ENCODE measurements at places on chromosomes 2 and 18.

- no peak for DNase-seq
Observed at GRCh38 chr18:37175727-37176620, 347.0 kb downstream of the KIAA1328 start.

DNA sequence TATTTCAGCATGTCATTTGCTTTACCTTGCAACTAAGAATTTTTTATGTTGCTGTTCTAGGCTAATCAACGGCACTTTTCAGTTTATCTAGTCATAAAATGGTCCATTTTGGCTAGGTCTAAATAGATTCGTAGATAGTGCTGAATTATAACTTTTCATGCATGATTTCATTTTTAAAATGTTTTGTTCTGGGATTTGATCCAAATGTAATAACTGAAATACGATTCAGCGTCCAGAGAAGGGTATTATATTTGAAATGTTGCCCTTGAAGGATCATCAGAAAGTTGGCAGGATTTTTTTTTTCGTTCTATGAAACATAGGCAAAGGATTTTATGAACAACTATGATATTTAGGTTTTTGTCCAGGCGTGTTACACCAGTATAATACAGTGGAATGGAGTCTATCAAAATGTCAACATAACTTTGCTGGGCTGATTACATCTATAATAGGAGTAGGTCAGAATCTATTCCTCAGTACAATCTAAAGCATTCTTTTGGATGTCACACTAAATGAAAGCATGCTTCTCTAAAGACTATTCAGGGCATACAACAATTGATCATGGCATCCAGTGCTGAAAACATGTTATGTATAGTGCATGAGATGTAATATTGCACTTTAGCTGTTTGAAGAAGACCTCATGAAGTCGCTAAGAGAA lies 24.8 kb downstream of the TTC27 start:
- no peak for DNase-seq

GRCh38 chr2:40554665-40555294 lies 102.9 kb upstream of the SLC8A1 start:
- DNase-seq = peak; percentile 40

GRCh38 chr2:64708829-64709228 lies 55.1 kb upstream of the SERTAD2 start:
- DNase-seq = no peak

DNA sequence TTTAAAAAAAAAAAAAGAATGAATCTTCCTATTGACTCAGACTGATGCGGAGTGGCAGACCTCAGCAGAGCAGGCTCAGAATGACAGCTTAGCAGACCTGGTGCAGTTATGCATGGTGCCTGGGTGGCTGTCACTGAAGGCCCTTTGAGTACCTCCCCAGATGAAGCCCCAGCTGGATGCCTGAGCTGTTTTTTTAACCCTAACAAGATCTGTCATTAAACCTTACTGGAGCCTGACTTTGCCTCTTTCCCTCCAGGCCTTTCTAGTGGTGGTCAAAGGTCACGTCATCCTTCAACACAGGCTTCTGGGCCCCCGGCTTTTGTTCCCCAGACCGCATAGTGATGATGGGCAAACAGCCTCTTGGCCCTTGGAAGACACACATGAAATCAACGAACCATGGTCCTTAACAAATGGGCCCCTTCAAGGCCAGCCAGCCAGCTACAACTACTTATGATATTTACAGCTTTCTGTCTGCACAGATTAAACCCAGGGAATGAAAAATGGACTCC lies 138.3 kb upstream of the CYP1B1 start:
- DNase-seq = peak; percentile 9

DNA sequence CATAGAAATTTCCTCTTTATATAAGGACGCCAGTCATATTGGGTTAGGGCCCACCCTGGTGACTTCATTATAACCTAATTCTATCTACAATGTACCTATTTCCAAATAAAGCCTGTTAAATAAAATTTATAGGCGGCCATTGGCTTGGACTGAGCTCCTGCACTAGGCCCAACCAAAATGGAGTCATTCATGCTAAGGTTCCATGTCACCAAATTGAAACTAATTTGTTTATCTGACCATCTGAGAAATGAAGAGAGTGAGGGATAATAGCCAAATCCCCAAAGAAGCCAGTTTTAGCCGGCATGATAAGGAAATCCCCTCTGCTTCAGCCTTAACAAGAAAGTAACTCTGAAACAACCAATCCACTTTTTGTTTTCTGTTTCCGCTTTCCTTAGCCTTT lies 7.2 kb upstream of the DYM start:
- no peak for DNase-seq

DNA sequence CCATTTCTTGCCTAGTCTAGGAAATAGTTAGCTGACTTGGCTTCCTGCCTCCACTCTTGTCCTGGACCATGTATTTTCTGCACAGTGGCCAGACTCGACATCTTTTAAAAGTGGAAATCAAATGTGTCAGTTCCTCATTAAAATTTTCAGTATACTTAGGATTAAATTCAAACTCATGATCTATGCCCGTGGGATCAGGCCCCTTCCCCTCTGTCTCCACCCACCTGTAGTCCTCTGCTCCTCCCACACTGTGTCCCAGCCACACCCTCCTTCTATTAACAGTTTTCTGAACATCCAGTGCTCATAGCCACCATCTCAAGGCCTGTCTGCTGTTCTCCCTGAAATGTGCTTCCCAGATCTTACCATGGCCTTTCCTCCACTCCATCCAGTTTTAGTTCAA lies 13.3 kb downstream of the ARHGAP25 start:
- DNase-seq = no peak

GRCh38 chr2:142065700-142066099 lies 65.1 kb downstream of the LRP1B start:
- DNase-seq = no peak

DNA sequence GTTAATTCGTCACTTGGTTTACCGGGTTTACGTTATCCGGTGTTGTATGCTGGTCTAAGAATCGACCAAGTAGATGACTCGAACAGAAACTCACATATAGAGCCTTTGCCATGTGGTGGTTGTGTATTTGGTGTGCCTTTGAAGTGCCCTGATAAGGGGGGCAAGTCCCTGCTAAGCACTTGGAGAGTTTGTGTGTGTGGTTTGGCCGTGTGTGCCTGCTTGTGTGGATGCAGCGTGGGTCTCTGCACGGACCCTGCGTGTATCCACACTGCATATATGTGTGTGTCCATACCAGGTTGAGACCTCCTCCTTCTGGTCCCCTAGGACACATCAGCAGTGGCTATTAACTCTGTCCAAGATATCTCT lies 2.4 kb upstream of the CELF4 start:
- no peak for DNase-seq

DNA sequence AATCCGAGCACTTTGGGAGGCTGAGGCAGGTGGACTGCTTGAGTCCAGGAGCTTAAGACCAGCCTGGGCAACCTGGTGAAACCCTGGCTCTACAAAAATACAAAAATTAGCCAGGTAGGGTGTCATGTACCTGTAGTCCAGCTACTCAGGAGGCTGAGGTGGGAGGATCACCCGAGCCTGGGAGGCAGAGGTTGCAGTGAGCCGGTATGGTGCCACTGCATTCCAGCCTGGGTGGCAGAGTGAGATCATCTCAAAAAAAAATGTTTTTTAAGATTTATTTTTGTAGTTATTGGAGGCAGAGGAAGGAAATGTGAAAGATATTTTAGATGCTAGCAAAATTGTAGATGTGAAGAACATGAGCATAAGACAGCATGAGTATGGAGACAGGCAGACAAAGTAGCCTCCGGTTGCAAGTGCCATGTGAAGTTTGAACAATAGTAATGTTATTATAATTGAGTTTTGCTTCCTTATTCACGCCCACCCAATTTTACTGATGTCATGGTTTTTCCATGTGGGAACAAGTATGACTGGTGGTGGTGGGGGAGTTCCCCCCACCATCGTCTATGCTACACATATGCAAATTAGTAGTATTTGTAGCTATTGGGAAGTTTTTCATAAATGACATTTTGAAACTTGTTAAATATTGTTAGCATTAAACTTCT lies 18.0 kb downstream of the REL start:
- peak; percentile 66 for DNase-seq

- DNase-seq = no peak
Observed at GRCh38 chr18:10351858-10352257, 102.6 kb upstream of the APCDD1 start.

- DNase-seq = no peak
Observed at GRCh38 chr2:239127513-239127912, 273.3 kb downstream of the HDAC4 start.

GRCh38 chr2:54499661-54500060 lies 43.5 kb downstream of the SPTBN1 start:
- DNase-seq = no peak

DNA sequence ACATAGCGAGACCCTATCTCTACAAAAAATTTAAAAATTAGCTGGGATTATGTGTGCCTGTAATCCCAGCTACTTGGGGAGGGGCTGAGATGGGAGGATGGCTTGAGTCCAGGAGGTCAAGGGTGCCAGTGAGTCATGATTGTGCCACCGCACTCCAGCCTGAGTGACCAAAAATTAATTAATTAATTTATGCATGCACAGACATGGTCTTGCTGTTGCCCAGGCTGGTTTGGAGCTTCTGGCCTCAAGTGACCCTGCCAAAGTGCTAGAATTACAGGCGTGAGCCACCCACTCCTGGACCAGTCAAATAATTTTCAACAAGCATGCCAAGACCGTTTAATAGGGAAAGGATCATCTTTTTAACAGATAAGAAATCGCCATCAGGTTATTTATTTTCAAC lies 57.7 kb upstream of the TFCP2L1 start:
- no peak for DNase-seq

GRCh38 chr2:9252002-9252357 lies 45.4 kb downstream of the ASAP2 start:
- no peak for DNase-seq

All from stimulated activated CD4-positive, alpha-beta T cell treated with anti-CD3 and anti-CD28 coated beads, Interleukin-2, amount 100 ng/mL, for 24 hours (primary cell).